Mesenteric fat pad (tissue), 1 donor: ENCODE measurements at places on chromosomes 11 and 22.

GRCh38 chr11:62026739-62027370 is 59.4 kb upstream of the FTH1 start:
- DNase-seq: no peak

DNA sequence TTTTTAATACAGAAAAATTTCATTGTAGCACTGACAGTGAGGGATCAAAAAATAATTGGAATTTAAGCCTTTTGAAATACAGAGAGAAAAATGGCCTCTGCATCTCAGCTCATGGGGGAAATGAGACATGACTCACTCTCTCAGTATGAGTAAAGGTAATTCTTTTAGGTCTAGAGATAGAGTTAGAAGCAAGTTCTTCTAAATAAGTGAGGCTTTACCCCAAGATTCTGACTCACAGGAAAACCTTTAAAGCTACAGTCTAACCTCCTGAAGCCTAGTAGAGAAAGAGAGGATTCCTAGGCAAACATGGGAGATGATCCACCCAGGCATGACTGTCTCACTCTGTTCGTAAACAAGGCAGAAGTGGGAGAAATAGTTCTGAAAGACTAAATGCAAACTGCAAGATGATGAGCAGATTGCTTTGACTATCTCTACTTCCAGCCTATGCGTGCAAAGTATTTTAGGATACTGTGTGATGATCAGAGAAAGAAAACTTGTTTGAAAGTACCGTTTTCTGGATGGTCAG is 1003.3 kb upstream of the CCDC90B start:
- no peak for DNase-seq

- DNase-seq: no peak
These were observed 18.6 kb downstream of the KCNC1 start for GRCh38 chr11:17753153-17753552.

- no peak for DNase-seq
These were observed 43.9 kb downstream of the BBOX1 start for GRCh38 chr11:27084518-27084917.

DNA sequence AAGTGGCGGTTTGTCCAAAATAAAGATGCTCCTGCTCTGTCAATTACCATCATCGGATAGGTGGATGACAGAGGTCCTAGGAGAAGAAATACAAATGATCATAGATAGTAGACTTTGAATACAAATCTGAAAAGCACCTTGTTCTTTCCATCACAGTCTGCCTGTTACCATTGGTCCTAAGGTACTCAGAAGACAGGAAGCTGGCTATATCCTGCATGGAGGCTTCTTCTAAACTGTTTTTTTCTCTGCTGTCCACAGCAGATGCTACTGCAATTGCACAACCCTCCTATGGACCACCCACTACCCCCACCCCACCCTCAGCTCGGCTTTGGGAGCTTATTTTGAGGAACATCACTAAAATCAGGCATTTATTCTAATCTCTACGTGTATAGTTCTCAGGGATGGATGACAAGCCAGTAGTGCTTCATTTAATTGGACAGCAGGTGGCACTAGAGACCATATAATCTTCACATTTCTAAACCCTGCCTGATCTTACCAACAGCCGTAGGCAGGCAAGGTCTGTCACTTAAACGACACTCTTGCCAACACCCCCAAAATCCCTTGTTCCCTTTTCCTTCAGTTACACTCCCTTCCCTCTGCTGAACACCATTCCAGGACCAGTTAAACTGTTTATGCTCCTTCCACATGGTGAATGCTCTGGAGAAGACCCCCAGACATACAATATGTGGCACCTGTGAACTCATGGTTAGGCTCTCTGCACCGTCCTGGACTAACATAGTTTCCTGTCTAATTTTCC is 6.6 kb upstream of the PTS start:
- DNase-seq: no peak
